ENCODE measurements at places on chromosomes 12 and 14.

DNA sequence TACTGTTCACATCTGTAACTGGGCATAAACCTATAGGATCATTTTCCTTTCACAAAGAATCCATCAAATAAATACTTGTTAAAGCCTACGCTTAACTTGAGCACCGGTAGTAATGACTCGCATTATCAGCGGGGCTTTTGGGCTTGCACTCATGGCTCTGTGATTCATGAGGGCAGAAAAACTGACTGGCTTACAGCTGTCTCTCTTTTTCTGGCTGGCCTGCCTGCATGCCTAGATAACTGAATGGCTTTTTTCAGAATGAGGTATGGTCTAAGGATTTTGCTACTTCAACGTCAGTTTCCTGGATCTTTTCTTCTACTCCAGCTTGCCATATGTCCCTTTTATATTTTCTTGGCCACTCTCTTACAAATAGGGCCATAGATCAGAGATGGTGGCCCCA is 531.1 kb downstream of the NRXN3 start:
- H3K4me3 ChIP-seq, result no peak overlapping the region
- DNase-seq, result no peak
- no peaks in the 10 kb centered on the region for H3K36me3 ChIP-seq
- no peaks in the 10 kb centered on the region for H3K27me3 ChIP-seq
- no peaks in the 10 kb centered on the region for H3K4me1 ChIP-seq
- H3K27ac ChIP-seq, result no peak overlapping the region

- peaks cover 3% of the 10 kb centered on the region for H3K4me1 ChIP-seq
- H3K36me3 ChIP-seq, result peaks cover 12% of the 10 kb centered on the region
- peak overlapping the region; percentile 87 for H3K4me3 ChIP-seq
- DNase-seq, result no peak
Observed at GRCh38 chr12:56723889-56724700, 1.0 kb downstream of the NACA start.

GRCh38 chr14:37857774-37858266 is 262.4 kb downstream of the TTC6 start:
- DNase-seq, result no peak
- H3K27me3 ChIP-seq, result no peaks in the 10 kb centered on the region
- H3K4me1 ChIP-seq, result no peaks in the 10 kb centered on the region
- no peak overlapping the region for H3K27ac ChIP-seq
- no peak overlapping the region for H3K4me3 ChIP-seq

DNA sequence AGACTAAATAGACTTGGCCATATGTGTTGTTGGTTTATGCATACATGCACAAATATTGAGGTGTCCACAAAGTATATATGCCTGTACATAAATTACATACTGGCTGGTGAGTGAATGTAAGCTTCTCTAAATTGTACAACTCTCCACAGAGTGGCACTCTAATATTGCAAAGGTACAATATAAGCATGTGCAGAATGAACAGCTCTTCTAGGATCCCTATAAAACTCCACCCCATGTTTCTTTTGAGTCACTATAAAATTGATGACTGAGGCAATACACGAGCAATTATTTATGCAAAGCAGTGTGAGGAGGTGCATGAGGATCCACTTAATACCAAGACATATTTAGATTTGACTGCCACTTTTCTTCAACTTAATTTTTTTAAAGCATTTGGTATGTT is 172.2 kb downstream of the NAV3 start:
- DNase-seq, result no peak
- H3K4me1 ChIP-seq, result no peaks in the 10 kb centered on the region
- H3K27me3 ChIP-seq, result no peaks in the 10 kb centered on the region

- H3K27me3 ChIP-seq, result no peaks in the 10 kb centered on the region
- no peak overlapping the region for H3K27ac ChIP-seq
- no peaks in the 10 kb centered on the region for H3K36me3 ChIP-seq
- H3K4me1 ChIP-seq, result no peaks in the 10 kb centered on the region
Observed at GRCh38 chr14:52048116-52048515, 20.7 kb downstream of the NID2 start.

GRCh38 chr12:70744178-70744577 is 106.9 kb upstream of the PTPRB start:
- H3K27ac ChIP-seq, result no peak overlapping the region
- H3K27me3 ChIP-seq, result no peaks in the 10 kb centered on the region
- H3K4me1 ChIP-seq, result no peaks in the 10 kb centered on the region
- no peaks in the 10 kb centered on the region for H3K36me3 ChIP-seq

GRCh38 chr14:21557084-21557901 is 22.6 kb downstream of the OR10G3 start:
- peaks cover 3% of the 10 kb centered on the region for H3K4me1 ChIP-seq
- H3K27me3 ChIP-seq, result no peaks in the 10 kb centered on the region
- H3K27ac ChIP-seq, result peak overlapping the region; percentile 96
- H3K4me3 ChIP-seq, result no peak overlapping the region
- H3K36me3 ChIP-seq, result no peaks in the 10 kb centered on the region

DNA sequence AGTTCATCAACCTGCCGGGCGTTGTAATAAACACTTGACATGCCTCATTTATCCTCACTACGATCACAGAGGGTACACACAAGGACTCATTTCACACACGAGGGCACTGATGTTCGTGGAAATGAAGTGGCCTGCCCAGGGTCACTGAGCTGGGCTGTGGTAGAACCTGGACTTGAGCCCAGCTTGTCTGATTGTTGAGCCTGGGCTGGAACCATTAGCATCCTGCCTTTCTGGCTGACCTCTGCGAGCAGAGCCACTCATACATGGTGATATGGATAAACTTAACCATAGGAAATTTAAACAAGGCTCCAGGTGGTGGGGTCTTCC is 16.6 kb upstream of the JDP2 start:
- H3K27me3 ChIP-seq, result no peaks in the 10 kb centered on the region
- no peak for DNase-seq
- H3K4me1 ChIP-seq, result peaks cover 1% of the 10 kb centered on the region
- no peak overlapping the region for H3K27ac ChIP-seq
- H3K4me3 ChIP-seq, result no peak overlapping the region

DNA sequence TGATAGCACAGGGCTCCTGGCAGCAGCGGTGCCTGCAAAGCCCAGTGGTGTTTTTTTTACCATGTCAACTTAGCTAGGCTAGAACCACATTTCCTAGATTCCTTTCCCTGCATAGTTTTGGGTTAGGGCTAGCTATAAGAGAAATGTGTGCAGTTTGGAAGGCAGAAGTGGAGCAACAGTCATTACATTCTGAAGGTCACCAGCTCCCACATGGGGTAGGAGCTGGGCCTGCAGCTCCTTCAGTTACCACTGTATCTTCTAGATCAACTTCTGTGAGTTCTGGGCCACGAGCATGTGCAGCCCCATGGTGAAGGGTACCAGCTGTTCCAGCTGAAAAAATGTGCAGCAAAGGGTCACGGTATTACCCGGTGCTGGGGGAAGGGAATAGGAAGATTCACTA is 2.3 kb upstream of the SLC25A3 start:
- no peak for DNase-seq
- H3K27me3 ChIP-seq, result no peaks in the 10 kb centered on the region
- no peaks in the 10 kb centered on the region for H3K36me3 ChIP-seq
- no peaks in the 10 kb centered on the region for H3K4me1 ChIP-seq
- no peak overlapping the region for H3K27ac ChIP-seq

GRCh38 chr14:61537563-61538463 is 157.5 kb upstream of the HIF1A start:
- peaks cover 6% of the 10 kb centered on the region for H3K4me1 ChIP-seq
- no peaks in the 10 kb centered on the region for H3K27me3 ChIP-seq
- no peak overlapping the region for H3K27ac ChIP-seq
- no peaks in the 10 kb centered on the region for H3K36me3 ChIP-seq
- no peak overlapping the region for H3K4me3 ChIP-seq

- no peak for DNase-seq
- no peak overlapping the region for H3K4me3 ChIP-seq
Observed at GRCh38 chr12:54412786-54413185, 6.3 kb downstream of the ITGA5 start.

DNA sequence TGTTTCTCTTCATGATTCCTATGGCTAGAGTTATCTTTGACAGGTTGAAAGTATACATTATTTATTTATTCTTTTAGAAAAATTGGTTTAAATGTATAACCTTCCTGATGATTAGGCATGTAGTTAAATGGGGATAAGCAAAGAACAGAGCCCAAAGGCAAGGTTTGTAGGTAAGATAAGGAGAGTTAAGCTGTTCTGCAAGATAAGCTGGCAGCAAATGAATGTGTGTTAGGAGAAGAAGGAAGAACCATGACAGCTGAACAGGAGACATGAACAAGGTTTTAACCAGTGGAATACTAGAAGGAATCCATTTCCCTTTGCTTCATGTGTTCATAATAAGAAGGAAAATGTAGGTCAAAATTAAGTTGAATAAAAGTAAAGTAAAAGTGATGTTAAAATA is 1330.1 kb upstream of the USP15 start:
- no peaks in the 10 kb centered on the region for H3K36me3 ChIP-seq
- no peaks in the 10 kb centered on the region for H3K4me1 ChIP-seq
- no peak overlapping the region for H3K4me3 ChIP-seq
- DNase-seq, result no peak

GRCh38 chr12:42794806-42795205 is 205.3 kb upstream of the PRICKLE1 start:
- H3K27me3 ChIP-seq, result no peaks in the 10 kb centered on the region
- H3K4me1 ChIP-seq, result no peaks in the 10 kb centered on the region
- no peak overlapping the region for H3K4me3 ChIP-seq

DNA sequence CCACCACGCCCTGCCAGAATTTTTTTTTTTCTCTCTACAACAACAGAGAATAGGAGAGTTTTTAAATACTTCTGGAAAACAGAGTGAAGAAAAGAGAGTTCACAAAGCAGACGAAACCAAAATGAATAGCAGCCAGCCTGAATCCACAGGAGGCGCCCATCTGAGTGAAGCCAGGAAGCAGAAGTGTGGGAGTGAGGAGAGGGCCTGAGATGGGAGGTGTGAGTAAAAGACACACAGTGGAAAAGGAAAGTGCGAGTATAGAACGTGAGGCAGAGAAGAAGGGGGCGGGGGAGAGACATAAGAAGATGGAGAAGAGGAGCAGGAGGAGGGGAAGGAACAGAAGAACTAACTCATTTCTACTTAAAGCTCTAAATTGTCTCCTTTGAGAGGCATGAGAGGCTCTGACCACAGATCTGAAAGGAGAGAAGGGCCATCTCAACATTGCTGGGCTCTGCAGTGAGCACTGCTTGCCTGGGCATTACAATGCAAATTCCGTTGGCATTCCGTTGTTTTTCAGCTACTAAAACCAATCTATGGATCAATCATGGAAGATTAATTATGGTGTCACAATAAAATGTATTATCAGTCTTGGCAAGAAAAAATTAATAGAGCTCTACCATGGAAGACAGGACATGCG is 140.1 kb upstream of the CPSF6 start:
- H3K4me3 ChIP-seq, result no peak overlapping the region
- no peaks in the 10 kb centered on the region for H3K36me3 ChIP-seq
- H3K27me3 ChIP-seq, result no peaks in the 10 kb centered on the region
- no peak overlapping the region for H3K27ac ChIP-seq
- peaks cover 2% of the 10 kb centered on the region for H3K4me1 ChIP-seq

DNA sequence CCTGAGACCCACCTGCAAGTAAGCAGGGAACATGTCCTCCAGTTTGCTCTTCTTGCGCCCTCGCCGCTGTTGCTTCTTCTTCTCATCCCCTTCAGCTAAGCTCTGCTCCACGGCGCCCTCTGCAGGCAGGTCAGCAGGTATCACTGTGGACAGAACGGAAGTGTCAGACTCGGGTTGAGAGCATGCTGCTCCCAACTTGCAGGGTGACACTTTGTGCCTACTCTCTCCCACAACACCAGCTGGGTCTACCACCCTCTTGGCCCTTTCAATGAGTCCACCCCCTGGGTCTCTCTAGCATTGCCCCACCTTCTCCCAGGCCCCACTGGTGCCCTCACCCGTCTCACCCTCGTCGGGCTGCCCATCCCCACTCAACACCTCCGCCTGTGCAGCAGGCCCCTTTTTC is 16.7 kb downstream of the KMT2D start:
- no peaks in the 10 kb centered on the region for H3K27me3 ChIP-seq
- no peak overlapping the region for H3K27ac ChIP-seq
- peak; percentile 25 for DNase-seq

- H3K36me3 ChIP-seq, result 0 out of 2 replicates have a peak, but pooled peaks cover 2% of the 10 kb centered on the region
- no peaks in the 10 kb centered on the region for H3K4me1 ChIP-seq
- no peak within 1 kb of the TSS for H3K27ac ChIP-seq
- DNase-seq, result no peak
- H3K27me3 ChIP-seq, result peaks cover 43% of the 10 kb centered on the region
Observed at GRCh38 chr12:71439613-71440344, at the start of gene LGR5. TSS of gene LGR5 (plus strand) at chr12:71439798. CDS start at chr12:71440081, 283 bp downstream.

DNA sequence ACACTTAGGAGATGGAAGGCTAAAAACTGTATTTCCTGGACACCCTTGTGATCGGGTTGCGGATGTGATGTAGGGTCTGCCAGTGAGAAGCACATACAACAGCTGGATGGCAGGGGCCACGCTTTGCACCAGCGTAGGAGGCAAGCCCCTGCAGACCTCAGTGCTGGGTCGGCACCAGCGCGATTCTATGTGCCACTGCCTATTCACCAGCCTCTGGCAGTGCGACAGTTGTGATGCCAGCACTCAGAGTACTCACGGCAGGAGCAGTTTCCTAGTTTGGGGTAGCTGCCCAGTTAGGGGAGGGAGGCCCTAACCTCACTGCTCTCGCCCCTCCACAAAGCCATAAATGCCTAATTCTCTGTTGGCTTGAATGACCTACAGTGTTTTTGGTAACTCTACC is 31.6 kb downstream of the SPTLC2 start:
- no peaks in the 10 kb centered on the region for H3K36me3 ChIP-seq
- no peaks in the 10 kb centered on the region for H3K27me3 ChIP-seq
- H3K27ac ChIP-seq, result no peak overlapping the region
- no peak overlapping the region for H3K4me3 ChIP-seq
- H3K4me1 ChIP-seq, result no peaks in the 10 kb centered on the region

- no peaks in the 10 kb centered on the region for H3K27me3 ChIP-seq
- H3K27ac ChIP-seq, result no peak overlapping the region
- DNase-seq, result no peak
- H3K4me1 ChIP-seq, result peaks cover 3% of the 10 kb centered on the region
- no peak overlapping the region for H3K4me3 ChIP-seq
Observed at GRCh38 chr12:27164330-27165040, 79.6 kb upstream of the STK38L start.
